ENCODE measurements at places on chromosomes 7 and 10.
A peak's percentile ranks its signal among the peaks of the same experiment; 100 is the strongest.

DNA sequence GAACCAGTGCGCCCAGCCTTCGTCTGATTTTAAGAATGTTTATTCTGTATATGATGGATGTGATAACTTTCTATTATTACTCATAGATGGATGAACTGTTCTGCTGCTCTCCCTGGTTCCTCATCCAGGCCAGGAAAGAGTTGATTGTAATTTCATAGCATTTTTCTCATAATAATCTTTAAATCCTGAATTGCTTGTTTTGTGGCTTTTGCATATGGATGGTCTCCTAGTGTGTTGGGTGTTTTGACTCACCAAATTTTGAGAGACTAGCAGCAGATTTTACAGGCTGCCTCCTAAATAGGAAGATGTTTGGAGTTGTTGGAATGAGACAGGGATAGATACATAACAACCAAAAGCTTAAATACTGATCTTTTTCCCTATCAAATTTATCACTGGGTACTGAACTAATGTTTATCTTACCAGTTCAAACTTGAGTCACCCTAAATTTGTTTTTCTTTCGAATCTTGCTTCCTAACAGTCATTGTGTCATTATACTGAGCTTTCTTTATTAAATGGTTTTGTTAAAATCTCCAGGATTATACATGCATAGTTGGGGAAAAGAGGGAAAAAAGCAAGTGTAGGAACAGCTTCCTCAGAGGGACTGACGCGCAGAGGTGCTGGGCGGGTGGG is 106.0 kb upstream of the GATA3 start:
- no peak for DNase-seq

DNA sequence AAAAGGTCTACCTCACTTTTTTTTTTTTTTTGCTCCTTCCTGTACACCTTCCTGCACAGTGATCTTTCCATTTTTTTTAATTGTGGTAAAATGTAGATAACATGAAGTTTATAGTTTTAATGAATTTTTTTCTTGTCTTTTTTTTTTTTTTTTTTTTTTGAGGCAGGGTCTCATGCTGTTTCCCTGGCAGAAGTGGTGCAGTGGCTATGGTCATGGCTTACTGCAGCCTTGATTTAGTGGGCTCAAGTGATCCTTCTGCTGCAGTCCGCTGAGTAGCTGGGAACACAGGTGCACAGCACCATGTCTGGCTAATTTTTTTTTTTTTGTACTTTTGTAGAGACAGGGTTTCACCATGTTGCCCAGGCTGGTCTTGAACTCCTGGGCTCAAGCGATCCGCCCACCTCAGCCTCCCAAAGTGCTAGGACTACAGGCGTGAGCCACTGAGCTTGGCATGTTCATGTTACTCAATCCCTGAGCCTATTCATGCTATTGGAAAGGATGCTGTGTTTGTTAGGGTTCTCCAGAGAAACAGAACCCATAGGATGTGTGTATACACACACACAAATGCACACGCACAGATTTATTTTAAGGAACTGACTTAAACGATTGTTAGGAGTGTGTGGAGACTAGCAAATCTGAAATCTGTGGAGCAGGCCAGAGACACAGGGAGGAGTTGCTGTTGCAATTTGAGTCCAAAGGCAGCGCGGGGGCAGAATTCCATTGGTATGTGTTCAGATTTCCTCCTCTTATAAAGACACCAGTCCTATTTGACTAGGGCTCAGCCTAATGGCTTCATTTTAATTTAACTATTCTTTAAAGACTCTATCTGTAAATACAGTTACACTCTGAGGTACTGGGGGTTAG is 29.1 kb downstream of the GALNT11 start:
- no peak for DNase-seq

DNA sequence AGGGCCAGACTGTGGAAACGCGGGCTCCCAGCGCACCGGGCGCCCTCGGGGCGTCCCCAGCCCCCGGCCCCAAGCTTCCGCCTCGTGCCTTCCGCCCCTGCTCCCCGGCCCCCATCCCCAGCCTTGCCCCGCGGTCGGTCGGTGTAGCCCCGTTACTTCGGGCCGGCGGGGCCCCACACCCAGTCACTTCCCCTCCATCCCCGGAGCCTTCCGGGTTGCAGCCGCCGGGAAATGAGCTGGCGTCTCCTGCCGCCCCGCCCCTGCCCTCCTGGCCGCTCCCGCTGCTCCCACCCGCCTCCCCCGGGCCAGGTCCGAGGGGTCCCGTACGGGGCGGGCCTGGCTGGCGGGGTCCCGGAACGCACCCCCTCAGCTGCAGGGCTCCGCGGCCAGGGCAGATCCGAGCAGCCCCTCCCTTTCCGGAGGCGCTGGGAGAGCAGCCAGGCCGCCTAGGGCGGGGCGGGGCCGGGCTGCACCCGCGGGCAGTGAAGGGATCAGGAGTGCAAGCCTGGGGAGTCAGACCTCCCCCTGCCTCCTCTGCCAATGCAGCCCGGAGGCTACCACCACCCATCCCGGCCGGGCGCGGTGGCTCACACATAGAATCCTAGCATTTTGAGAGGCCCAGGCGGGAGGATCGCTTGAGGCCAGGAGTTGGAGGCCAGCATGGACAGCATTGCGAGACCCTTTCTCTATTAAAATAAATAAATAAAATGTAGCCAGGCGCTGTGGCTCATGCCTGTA is 709 bp downstream of the ARPC1B start:
- DNase-seq: peak; percentile 82

GRCh38 chr7:13794581-13794980 is 194.9 kb downstream of the ETV1 start:
- DNase-seq: no peak

DNA sequence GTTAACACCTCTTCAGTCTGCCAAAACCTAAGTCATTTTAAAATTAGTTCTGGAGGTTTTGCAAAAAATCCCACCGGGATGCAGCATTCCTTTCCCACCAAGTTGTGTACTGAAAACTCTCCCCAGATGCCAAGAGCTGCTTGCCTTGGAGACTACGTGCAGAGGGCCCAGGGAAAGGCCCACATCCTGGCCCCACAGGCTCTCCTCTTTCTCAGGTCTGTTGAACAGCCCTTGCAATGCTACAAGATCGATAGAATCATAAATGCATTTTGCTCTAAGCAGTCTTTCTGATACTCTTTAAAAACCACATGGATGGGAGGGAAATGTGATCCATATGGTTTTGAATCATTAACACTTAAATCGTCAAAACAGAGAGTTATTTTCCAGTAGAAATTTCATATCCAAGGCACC is 126.7 kb upstream of the ZMIZ1 start:
- DNase-seq: no peak

GRCh38 chr7:41175435-41175834 is 527.5 kb downstream of the INHBA start:
- DNase-seq: no peak

- DNase-seq: no peak
Observed at GRCh38 chr7:100568176-100568895, 5.4 kb downstream of the SAP25 start.

DNA sequence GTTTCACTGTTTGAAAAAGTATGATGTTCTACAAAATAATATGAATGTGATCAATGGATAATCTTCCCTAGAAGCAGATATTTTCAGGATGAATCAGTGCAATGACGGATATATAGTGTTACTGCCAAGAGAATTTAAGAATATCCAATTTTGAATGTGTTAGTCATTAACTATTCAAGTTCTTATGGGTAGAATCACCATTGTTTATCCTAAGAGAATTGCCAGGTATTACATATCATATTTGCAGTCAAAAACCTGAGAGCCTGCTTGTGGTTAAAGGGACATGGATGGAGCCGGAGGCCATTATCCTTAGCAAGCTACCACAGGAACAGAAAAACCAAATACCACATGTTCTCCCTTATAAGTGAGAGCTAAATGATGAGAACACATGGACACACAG is 26.9 kb downstream of the AHR start:
- no peak for DNase-seq

DNA sequence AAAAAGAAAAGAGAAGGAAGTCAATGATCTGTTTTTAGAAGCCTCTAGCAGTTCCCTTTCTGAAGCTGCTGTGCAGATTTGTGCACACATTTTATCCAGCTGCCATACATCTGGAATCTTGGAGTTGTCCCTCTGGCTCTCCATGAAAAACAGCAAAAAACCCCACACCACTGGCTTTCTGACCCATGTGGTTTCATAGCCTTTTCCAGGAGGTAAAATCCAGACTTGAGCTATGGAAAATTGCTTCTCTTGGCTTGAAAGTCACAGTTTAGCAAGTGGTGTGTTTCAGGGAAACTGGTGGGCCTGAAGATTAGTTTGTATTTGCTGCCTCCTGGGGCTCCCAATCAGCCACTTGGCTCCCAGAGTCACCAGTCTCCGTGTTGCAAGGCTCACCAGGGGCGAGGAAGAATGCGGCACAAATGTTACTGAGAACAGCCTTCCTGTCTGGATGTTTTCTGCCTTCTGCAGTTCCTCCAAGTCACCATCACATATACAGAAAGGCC is 50.1 kb upstream of the ADRB1 start:
- no peak for DNase-seq

- peak; percentile 71 for DNase-seq
Observed at GRCh38 chr7:47807756-47808155, 140.5 kb downstream of the PKD1L1 start.

GRCh38 chr10:72930276-72930675 is 24.3 kb downstream of the PLA2G12B start:
- no peak for DNase-seq

DNA sequence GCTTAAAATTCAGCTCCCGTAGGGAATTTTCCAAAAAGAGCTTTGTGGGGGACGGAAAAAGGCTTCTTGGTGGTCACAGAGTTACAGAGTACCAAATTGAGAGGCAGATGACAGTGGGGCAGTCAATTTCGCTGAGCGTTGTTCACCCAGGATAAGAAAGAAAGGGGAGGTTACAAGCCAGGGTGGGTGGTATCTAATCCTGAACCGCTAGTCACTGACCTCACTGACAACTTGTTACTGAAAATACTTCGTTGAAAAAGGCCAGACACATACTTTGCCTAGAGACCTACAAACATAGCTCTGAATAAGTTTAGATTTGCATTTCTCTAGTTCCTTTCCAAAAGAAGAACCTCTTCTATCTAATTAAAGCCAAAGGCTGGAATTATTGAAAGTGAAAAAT is at the start of gene CTNNA3:
Gene CTNNA3 (minus strand): TSS at position 167 of the 400 bp plus-strand sequence.
- DNase-seq: peak; percentile 8

DNA sequence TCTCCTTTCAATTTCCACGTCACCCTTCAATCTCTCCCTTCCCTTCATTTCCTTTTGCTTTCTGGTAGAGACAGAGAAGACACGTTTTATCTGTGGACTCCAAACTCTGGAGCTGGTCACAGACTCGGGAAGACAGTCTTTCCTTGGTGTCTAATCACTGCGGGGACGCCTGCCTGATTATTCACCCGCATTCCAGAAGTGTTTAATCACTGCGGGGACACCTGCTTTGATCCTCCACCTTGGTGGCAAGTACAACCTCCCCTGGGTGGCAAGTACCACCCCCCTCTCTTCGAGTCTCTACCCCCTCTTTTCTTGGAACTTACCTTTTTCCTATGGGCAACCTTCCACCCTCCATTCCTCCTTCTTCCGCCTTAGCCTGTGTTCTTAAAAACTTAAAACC is 15.3 kb upstream of the LRRC61 start:
- DNase-seq: no peak

- peak; percentile 23 for DNase-seq
Observed at GRCh38 chr10:89207801-89208551, 859 bp upstream of the CH25H start.

- DNase-seq: no peak
Observed at GRCh38 chr7:114889646-114890285, 32.1 kb upstream of the MDFIC start.

DNA sequence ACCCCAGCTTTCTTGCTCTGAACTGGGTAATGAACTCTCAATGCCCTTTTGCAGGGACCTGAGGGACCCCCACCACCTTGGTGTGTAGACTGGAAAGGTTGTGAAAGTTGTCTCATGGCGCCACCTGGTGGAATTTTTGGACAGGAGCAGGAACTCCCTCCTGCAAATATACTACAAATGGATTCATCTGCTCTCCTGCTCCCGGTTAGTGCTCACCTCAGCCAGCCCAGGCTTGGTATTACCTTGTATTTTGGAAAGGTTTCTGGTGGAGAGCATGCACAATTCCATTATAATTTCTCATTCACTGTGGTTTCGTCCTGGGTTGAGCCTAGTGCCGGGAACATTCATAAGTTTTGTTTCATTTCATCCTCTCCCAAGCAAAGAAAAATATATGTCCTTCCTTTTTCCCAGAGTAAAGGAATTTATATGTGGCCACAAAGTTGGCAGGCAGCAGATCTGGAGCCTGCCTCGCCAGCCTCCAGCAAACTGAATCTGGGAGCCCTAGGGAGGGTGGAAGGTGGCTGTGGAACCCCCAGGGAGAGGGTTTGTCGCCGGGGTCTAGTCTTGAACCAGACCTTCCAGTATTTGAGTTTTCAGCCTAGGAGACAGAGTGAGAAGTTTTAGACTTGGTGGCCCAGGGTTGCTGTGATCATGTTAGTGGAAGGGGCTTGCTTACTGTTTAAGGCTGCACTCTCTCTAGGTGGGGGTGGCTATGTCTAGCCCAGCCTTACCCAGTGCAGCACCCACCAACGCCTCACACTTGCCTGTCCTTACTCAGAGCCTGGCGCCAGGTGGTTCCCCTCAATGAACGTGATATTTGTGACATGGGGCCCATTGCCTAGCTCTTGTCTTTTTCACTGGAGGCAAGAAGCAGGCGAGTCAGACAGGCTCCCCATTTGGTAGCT is 9.5 kb downstream of the FAM241B start:
- peak; percentile 64 for DNase-seq

- no peak for DNase-seq
Observed at GRCh38 chr7:87013136-87013839, 46.2 kb downstream of the ELAPOR2 start.

- no peak for DNase-seq
Observed at GRCh38 chr10:47381103-47381395, 3.0 kb downstream of the ZNF488 start.

- no peak for DNase-seq
Observed at GRCh38 chr7:91293136-91293535, 28.9 kb downstream of the FZD1 start.

DNA sequence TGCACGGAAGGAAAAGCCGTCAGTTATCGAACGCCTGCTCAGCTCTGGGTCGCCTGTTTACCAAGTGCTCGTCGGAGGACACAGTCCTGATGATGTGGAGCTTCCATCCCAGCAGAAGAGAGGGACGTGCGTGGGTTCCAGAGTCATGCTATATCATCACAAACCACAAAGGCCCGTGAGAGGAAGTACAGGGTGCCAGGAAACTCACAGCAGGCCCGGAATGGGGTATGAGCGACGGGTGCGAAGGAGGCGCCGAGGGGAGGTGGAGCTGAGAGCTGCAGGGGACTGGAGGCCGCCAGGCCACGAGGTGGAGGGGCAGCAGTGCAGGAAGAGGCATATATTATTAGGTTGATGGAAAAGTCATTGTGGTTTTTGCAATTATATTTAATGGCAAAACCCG is 102.5 kb downstream of the ACTR3B start:
- DNase-seq: no peak

- no peak for DNase-seq
Observed at GRCh38 chr7:69285854-69286253, 312.4 kb upstream of the AUTS2 start.

GRCh38 chr10:43386549-43386948 is 15.1 kb downstream of the FXYD4 start:
- DNase-seq: no peak

GRCh38 chr10:25808372-25808771 is 125.7 kb upstream of the MYO3A start:
- DNase-seq: no peak

- peak; percentile 21 for DNase-seq
Observed at GRCh38 chr7:35975851-35976454, 175.1 kb downstream of the SEPTIN7 start.

GRCh38 chr10:485776-486175 is 203.7 kb downstream of the DIP2C start:
- no peak for DNase-seq

- no peak for DNase-seq
Observed at GRCh38 chr7:153616711-153617325, 435.4 kb upstream of the DPP6 start.
